ENCODE measurements at places on chromosomes 5 and 9.

DNA sequence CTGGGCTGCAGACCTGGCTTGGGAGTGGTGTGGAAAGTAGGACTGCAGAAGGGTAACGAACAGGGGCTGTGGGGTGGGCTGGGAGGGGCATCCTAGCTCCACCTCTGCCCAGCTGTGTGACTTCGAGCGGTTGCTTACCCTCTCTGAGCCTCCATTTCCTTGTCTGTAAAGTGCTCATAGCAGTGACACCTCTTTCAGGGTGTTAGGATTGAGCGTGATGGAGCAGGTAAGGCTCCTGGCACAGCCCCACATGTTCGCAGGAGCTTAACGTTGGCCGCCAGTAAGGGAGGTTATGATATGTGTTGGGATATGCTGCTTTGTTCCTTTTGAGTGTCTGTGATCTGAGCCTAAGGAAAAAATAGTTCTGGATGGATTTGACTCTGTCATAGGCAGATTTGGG lies 2.1 kb downstream of the NDST1 start:
- DNase-seq = no peak

- DNase-seq = no peak
Measured at GRCh38 chr9:138021251-138022056, 143.9 kb downstream of the CACNA1B start.

- DNase-seq = no peak
Measured at GRCh38 chr5:142819825-142820224, 49.6 kb downstream of the ARHGAP26 start.

GRCh38 chr9:136543280-136543679 lies 2.6 kb downstream of the NOTCH1 start:
- no peak for DNase-seq

GRCh38 chr5:119033135-119033534 lies 37.8 kb upstream of the DMXL1 start:
- no peak for DNase-seq

DNA sequence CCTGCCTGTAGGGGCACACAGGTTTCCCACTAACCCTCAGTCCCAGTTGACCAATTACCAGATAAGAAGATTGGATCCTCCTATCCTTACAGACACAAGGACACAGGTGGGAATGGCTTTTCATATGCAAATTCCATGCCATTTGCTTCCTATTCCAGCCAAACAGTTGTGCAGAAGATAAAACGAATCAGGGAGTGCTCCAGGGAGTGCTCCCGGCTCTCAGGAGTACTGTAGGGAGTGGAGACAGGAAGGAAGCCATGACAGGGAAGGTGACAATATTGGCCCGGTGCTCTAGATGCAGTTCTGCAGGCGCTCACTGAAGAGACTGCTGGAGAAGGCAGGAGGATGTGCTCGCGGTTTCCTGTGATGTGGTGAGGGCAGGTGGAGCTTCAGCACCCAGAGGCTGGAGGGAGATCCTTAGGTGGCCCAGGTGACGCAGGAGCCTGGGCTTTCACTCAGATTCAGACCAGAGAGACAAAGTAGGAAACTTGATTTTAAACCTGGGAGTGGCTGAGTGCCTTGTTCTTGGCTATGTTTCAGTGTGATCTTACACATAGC lies 260.0 kb downstream of the AUH start:
- no peak for DNase-seq

- DNase-seq = no peak
Measured at GRCh38 chr9:126160067-126160853, 166.4 kb upstream of the MVB12B start.

DNA sequence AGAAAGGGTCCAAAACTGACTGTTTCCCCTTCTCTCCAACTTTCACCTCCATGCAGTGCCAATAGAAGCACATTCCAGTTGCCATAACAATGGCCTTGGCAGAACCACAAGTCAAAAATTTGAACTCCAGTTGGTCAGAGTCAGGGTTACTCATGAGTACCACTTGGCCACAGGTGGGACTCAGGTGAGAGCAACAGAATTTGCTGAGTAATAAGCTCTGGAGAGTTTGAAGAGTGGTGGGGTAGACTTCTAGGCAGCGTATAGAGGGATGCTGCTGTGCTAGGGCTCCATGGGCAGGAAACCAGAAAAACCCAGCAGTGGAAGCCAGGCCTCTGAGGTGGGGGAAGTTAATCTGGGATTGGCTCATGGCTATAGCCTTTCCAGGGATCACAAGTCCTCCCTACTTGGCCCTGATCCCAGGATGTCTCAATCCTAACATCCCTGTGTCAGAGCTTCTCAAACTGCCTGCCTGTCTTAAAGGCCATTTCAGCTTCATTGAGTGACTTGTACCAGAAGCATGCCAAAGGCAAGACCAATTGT lies 30.2 kb downstream of the SNX18 start:
- peak; percentile 42 for DNase-seq

GRCh38 chr5:56269216-56269927 lies 36.2 kb upstream of the ANKRD55 start:
- DNase-seq = no peak

DNA sequence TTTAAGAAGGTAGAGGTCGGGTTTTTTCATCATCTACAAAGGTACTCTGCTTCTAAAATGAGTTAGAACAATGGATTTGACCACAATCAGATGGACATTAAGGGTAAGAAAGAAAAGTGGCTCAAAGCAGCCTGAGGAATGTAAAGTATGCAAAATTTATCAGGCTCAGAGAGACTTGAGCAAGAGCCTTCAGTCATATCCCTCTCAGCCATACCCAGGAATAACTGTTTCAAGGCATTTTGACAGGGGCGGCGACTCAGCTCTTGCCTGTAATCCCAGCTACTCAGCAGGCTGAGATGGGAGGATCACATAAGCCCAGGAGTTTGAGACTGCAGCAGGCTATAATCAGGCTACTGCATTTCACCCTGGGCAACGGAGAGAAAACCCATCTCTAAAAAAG lies 38.8 kb upstream of the ANXA2R start:
- no peak for DNase-seq

- DNase-seq = no peak
Measured at GRCh38 chr9:135373151-135373685, 106.4 kb upstream of the PPP1R26 start.

DNA sequence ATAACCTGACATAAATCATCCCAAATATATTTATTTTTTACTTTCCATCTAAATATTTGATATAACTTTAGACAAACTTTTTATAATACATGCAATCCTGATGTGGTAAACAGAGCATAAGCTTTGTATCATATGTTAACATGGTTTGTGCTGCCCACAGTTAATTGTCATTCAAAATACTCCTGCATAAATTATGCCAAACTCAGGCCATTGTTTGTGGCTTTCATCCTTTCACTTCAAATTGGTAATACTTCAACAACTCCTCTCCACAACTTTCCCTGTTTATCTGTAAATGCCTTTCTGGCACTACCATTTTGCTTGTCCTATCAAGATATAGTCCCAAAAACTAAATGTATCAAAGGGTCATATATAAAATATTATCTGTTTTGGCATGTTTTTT lies 586.7 kb downstream of the HINT1 start:
- no peak for DNase-seq

DNA sequence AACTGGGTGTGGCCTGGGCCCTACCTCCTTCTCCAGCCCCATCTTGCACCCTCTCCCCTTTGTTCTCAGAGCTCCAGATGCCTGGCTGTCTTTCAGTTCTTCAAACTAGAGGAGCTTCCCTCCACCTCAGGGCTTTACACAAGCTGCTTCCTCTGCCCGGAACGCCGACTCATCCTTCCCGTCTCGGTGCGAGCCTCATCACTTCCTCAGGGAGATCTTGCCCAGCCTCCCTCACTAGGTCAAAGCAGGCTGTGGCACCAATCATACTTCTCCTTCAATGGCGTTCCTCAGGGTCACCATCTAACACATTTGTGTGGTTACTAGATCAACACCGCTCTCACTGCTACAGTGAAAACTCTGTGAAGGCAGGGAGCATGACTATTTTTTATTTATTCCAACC lies 56.2 kb upstream of the ZSWIM6 start:
- no peak for DNase-seq

DNA sequence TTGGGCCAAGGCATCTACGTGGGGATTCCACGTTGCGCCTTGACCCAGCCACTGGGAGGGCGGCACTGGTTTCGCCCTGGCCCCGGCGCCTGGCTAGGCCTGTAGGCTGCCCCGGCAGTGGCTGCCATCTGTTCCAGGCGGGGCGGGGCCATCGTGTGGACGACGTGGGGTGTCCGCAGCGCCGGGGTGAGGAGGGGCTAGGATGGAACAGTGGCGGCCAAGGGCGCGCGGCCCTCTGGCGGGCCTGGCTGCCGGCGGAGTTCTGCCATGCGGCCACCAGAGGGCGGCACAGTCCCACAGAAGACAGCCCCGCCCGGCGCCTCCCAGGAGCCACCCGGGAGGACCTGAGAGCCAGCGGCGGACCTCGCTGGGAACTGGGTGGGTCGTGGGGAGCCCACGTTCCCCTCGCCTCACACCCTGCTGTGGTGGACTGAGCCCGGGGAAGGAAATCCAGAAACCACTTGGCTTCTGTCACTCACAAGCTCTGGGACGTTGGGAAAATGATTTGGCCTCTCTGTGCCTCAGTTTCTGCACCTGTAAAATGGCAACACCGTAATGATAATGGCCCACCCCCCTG lies 22.6 kb upstream of the RAPGEF1 start:
- no peak for DNase-seq

DNA sequence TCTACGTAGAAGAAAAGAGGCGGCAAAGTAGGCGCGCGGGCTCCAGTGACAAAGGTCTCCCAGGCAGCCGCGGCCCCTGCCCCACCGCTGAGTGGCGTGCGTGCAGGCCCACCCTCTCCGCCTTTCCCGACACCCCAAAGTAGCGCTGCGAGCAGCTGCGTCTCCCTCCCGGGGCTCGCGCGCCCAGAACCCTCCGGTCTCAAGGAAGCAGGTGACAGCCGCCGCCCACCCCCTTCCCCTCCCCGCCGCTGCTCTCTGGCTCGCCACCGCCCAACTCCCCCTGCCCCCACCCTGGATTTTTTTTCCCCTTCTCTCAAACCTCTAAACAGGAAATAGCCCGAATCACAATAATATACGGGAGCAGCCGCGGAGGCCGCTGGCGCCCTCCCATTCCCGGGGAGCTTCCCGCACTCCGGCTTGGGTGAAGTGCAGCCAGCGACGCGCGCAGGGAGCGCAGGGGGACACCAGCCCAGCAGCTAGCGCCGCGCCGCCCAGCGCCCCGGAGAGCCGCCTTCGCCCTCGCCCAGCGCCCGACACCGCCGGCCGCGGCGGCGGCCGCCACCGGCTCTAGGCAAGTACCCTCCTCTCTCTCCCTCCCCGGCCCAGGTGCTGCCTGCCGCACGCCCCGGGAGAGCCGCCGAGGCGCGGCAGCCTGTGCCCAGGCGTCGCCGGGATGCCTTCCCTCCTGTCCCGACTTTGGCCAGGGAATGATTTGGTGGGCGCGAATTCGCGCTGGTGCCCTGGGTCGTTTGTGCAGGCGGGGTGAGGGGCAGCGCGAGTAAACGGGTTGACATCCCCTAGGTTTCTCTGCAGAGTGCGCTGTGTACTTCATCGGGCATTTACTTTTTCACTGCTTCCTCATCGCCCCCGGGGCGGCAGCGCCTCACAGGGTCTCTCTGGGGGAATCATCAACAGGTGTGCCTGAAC lies 52.7 kb upstream of the TJP2 start:
- DNase-seq = no peak

DNA sequence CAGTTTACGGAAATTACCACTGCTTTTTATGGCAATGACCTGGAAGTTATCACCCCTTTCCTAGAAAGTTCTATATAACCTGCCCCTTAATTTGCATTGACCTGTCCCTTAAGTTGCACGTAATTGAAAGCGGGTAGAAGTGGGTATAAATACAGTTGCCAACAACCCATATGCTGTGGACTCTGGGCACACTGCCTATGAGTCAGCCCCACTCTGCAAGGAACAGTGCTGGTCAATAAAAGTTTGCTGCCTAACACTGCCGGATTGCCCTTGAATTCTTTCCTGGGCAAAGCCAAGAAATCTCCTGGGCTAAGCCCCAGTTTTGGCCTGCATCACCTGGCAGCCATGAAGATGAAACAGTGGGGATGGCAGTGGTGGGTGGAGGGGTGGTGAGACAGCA lies 23.9 kb upstream of the CLPTM1L start:
- no peak for DNase-seq

GRCh38 chr9:34546102-34546833 lies 23.5 kb upstream of the ENHO start:
- DNase-seq = no peak

- DNase-seq = no peak
Measured at GRCh38 chr5:93399675-93400074, 181.3 kb downstream of the NR2F1-AS1 start.

DNA sequence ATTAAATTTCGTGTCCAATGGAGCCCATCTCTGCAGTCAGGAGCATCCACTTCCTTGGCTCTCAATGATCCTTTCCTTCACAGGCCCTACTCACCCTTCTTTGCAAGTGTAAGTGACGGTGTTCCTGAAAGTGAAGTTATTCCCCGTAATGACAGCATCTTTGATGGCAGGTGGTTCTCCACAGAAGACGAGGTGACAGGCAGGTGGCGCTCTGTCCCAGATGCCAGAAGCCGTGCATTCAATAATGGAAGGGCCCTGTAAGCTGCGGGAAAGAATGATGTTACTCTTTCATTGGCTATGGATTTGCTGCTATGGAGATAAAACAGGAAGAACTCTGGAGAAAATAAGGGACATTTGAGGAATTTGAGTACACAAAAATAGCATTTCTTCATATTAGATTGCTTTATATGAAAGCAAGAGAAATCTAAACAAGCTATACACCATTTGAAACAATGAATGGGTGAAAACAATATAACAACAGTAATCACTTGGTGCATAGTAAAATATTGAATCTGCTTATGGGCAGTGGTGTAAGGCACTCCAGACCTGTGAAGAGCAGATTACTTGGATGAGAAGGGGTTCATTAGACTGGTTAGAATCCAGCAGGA lies 89.9 kb upstream of the TXNDC8 start:
- DNase-seq = no peak

- DNase-seq = no peak
Measured at GRCh38 chr5:430214-430925, 12.6 kb upstream of the EXOC3 start.

DNA sequence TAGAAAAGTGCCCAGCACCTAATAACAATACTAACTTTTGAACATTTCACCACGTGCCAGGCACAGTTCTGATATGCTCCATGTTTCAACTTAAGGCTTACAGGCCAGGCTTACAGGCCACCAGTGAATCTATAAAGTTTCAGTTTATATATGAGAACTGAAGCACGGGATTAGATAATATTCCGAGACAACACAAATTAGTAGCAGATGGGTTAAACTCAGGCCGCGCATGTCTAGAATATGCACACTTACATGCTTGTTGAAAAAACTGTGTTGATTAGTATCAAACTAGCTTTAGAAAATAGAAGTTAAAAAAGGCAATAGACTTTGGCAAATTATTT lies 587.9 kb downstream of the MTRR start:
- no peak for DNase-seq

- DNase-seq = no peak
Measured at GRCh38 chr5:104817127-104817526, 1254.5 kb upstream of the NUDT12 start.

All from AG04449 (cell line).